ENCODE measurements at places on chromosomes 1 and 21.

GRCh38 chr1:25519624-25520023 lies 23.8 kb upstream of the LDLRAP1 start:
- DNase-seq = no peak

- DNase-seq = no peak
Measured at GRCh38 chr1:53279296-53280200, 41.2 kb upstream of the MAGOH start.

- no peak for DNase-seq
Measured at GRCh38 chr1:10709646-10710045, 86.8 kb downstream of the CASZ1 start.

GRCh38 chr1:54950369-54951163 lies 29.9 kb upstream of the TMEM61 start:
- DNase-seq = peak; percentile 52

GRCh38 chr1:226799634-226800281 lies 60.7 kb upstream of the ITPKB start:
- DNase-seq = no peak

- no peak for DNase-seq
Measured at GRCh38 chr1:17719874-17720273, 35.3 kb upstream of the ACTL8 start.

GRCh38 chr1:116314305-116314919 lies 58.6 kb upstream of the ATP1A1 start:
- no peak for DNase-seq

- DNase-seq = no peak
Measured at GRCh38 chr1:235112297-235113182, 16.1 kb downstream of the TOMM20 start.

DNA sequence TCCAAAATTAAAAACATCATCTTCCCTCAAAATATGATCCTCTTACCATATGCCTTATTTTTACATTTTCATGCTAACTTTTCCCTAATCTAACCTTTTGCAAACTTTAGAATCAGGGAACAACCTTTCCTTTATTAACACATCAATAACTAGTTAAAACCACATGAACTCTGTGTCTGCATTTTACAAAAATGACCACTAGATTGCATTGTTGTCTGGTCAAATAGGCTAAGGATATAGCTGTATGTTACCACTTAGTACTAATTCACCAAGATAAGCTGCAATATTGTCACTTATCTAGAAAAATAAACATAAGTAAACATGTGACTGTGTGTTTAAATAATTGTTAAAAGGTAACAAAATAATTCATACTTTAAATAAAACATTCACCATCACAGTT lies 82.3 kb downstream of the DENND1B start:
- no peak for DNase-seq

- no peak for DNase-seq
Measured at GRCh38 chr21:34073749-34074282, 438 bp downstream of the MRPS6 start.

DNA sequence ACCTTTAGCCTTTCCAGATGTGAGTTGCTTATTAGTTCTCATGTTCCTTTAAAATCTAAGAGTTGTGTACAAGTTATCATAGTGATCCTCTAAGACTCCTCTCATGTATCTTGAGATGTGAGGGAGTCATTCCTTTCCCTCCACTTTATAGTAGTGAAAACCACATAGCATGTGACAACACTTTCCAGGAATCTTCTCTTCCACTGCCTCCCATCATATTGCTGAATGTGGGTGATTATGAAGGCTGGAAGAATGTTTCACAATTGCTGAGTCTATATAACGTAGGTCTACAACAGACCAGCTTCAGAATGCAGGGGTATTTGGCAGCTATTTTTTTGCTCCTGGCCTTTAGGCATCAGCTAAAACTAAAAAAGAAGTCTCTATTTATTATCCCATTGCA lies 44.7 kb upstream of the LRRC7 start:
- no peak for DNase-seq

DNA sequence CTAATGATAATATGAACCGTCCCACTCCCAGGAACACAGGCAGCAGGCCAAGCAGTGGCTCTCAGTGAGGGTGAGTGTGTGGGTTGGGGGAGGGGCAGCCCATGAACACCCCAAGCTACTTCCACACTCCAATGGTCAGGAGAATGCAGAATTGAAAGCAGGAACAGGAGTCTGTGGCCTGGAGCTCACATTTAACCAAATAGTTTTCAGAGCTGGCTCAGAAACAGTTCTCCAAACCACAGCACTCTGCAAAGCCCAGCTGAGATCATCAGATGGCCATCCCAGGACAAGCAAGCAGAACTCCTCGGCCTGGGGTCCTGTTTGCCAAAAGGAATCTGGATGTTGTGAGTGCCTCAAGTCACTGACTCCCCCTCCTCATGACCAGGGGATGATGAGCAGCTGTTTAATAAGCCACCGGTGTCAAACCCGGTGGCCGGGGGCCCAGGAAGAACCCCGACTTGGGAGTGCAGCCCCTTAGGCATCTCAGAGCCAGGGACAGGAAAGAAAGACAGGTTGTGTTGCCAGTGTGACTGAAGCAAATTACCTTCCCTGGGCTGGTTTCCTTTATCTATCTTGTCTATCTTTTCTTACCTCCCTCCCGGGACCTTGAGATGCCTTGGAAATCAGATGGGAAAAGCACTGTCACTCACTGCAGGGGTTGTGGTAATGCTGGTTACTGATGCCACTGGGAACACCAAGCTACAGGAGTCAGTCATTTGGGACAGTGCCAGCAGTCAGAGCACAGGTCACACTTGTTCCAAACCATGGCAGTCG lies 20.4 kb downstream of the DEGS1 start:
- DNase-seq = no peak

DNA sequence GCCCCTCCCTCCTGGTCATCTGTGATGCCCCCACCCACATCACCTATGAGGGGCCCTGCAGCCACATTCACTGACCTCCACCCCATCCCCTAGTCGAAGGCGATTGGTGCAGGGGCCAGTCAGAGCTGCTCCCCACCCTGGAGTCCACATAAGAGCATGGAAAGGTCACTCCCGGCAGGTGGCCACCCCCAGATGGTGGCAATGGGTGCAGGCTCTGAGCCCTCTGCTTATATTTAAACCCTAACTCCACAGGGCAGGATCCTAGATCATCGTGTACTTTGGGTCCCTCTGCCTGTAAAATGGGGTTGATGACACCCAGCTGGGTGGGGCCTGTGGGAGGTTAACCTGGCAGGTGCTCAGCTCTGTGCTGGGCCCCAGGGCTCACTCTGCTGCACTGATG lies 186.8 kb upstream of the C1orf174 start:
- no peak for DNase-seq

GRCh38 chr1:33111965-33112364 lies 31.0 kb downstream of the AZIN2 start:
- DNase-seq = no peak

DNA sequence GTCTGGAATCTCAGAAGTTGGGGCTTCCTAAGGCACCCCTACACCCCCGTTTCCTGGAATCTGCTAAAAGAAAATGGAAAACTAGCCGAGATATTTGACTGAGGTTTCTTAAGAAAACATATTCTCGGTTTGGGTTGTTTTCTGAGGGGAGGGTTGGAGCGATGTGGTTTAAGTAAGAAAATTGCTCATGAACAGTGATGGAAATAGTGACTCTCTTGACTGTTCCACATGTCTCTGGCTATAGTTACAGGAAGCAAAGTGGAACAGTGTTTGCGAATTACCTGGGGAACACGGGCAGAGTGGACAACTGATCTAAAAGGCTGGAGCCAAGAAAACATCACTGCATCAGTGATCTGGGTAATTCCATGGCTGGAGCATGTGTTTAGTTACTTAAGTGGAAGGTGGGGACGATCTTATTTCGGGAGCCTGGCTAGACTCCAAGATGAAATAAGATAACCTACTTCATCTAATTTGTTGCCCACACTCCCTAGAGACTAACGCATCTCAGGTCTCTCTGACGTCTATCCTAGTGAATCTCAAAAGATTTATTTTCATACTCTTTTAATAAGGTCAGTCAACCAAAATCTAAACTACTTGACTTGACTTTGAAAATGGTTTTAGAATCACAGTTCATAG lies 92.4 kb downstream of the KCNJ15 start:
- peak; percentile 19 for DNase-seq

GRCh38 chr1:220151454-220151853 lies 57.5 kb downstream of the IARS2 start:
- DNase-seq = no peak

GRCh38 chr1:928825-929661 lies 5.3 kb downstream of the SAMD11 start:
- no peak for DNase-seq

DNA sequence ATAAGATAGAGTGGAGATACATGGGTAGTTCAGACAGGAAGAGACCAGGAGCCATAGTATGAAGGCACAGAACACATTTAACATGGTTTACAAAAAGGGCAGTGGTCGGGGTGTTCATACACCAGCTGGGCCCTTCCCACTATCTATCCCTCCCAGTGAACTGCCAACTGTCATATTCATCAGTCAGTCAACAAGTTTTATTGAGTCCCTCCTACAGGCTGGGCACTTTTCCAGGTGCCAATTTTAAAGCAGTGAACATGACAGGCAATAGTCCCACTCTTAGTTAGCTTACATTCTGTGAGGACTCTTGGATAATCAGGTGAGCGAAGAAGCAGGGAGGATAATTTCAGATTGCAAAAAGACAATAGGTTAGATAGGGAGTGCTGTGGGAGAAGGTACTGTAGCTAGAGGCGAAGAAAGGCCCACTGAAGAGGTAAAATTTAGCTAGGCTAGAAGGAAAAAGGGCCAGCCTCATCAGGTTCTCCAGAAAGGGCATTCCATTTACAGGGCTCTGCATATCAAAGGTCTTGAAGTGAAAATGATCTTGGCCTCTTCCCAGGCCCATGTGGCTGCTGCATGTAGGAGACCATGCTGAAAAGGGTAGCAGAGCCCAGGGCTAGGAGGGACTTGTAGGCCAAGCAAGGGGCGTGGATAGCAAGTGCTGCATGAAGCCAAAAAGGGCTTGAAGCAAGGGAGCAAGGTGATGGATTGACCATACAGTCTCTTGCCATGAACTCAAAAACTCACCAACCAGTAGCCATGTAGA lies 274.7 kb upstream of the SNX7 start:
- DNase-seq = no peak

GRCh38 chr1:39098546-39099250 lies 72.5 kb downstream of the NDUFS5 start:
- peak; percentile 98 for DNase-seq

DNA sequence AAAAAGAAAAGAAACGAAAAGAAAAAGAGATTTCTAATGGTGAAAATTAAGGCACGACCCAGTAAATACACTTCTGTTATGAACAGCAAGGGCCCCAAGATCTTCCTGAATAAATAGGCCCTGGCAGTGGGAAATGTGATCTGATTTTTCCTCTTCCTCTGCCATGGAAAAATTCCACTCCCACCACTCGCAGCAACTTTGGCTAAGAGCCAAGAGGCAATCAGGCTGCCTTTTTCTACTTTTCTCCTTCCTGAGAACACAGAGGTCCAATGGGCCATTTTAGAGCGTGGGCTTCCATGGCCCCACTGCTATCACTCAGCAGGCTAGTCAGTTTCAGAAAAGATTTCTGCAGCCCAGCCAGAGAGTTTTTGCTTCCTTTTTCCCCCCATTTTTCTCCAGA lies 33.7 kb upstream of the AK4 start:
- DNase-seq = peak; percentile 2

DNA sequence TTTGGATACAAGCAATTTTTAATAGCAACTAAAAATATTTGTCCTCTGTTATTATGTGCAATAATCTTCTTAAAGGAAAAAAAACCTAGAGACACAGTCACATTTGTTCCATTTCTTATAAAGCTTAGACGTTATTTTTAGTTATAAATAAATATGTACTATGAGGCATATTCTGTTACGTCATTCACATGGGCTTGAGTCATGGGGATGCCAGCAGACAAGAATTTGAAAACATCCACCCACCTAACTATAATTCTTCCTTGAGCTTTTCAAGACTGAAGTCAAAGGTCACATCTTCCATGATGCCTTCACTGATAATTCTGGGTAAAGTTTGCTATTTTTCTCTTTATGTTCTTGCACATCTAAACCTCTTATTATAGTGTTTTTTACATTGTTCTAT lies 268.8 kb downstream of the KCTD3 start:
- no peak for DNase-seq

GRCh38 chr1:185517808-185518419 lies 200.9 kb upstream of the IVNS1ABP start:
- DNase-seq = no peak

- no peak for DNase-seq
Measured at GRCh38 chr21:33386222-33386784, 16.9 kb upstream of the IFNGR2 start.

- DNase-seq = no peak
Measured at GRCh38 chr1:36532810-36533401, 50.2 kb upstream of the CSF3R start.

- no peak for DNase-seq
Measured at GRCh38 chr1:171805395-171806115, 24.1 kb downstream of the METTL13 start.

DNA sequence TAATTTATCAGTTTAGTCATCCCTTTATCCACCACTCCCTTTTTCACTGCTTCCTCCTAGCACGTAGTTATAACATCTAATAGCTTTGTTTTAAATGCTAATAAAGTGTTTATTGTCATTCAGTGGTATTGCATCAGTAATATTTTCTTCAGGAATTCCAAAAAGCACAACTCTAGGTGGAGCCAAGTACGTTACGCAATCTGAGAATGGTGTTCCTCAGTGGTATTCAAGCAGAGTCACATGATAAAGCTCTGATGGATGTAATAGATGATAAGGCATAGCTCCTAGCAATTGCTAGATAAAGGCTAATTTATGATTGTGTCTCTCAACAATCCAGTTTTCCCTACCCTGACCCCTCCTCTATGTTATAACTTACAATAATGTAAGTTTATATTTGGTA lies 494.6 kb upstream of the ADGRL4 start:
- DNase-seq = no peak

DNA sequence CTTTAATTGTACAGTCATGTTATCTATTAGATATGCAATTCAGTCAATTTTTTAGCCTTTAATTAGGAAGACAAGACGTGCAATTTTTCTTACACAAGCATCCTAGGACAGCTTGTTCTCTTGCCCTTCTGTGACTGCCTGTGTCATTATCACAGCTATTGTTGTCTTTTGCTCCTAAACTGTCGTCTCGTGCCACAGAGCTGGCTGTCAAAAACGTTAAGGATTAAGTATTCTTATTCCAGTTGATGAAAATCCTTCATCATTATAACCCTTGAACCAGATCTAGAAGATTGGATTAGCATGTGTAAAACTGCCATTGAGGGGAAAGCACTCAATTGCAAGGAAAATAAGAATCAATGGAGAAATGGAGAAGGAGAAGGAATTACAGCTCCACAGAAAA lies 43.8 kb upstream of the AIM2 start:
- DNase-seq = no peak

- DNase-seq = no peak
Measured at GRCh38 chr1:66770240-66770639, 18.0 kb downstream of the DYNLT5 start.
